ENCODE measurements at places on chromosomes 2 and 18.

DNA sequence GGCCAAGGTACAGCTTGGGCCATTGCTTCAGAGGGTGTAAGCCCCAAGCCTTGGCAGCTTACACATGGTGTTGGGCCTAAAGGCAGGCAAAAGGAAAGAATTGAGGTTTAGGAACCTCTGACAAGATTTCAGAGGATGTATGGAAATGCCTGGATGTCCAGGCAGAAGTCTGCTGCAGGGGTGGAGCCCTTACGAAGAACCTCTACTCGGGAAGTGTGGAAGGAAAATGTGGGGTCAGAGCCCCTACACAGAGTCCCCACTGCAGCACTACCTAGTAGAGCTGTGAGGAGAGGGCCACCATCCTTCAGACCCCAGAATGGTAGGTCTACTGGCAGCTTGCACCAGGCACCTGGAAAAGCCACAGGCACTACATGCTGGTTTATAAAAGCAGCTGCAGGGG, 124.2 kb downstream of the RPIA start:
- no peak overlapping the region for H3K27ac ChIP-seq
- no peak for DNase-seq
- no peaks in the 10 kb centered on the region for H3K36me3 ChIP-seq
- peaks cover under 1% of the 10 kb centered on the region for H3K27me3 ChIP-seq

- no peak overlapping the region for H3K27ac ChIP-seq
- H3K27me3 ChIP-seq, result peaks cover 3% of the 10 kb centered on the region
- no peak overlapping the region for H3K4me3 ChIP-seq
Observed at GRCh38 chr2:56582570-56582969, 398.8 kb downstream of the CCDC85A start.

DNA sequence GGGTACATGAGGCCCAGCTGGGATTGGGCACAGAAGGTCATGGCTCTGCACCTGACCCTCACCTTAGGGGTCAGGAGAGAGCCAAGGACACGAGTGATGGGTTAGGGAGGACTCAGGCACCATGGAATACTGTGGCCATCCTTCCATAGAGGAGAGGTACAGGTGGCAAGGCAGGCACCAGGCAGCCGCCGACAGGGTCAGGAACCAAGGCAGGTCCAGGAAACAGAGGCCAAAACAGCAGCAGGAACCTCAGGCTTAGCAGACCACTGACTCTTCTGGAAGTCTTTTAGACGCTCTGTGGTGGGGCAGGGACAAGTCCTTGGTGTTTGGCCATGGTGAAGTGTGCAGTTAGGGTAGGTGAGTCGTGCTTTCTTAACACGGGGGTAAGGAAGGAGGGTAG, 128.0 kb downstream of the NEDD4L start:
- peaks cover 36% of the 10 kb centered on the region for H3K36me3 ChIP-seq
- H3K27me3 ChIP-seq, result no peaks in the 10 kb centered on the region
- peaks cover 29% of the 10 kb centered on the region for H3K4me1 ChIP-seq
- no peak overlapping the region for H3K27ac ChIP-seq

GRCh38 chr2:6793913-6794312, 71.8 kb downstream of the CMPK2 start:
- no peak for DNase-seq
- H3K27ac ChIP-seq, result no peak overlapping the region
- peaks cover 21% of the 10 kb centered on the region for H3K27me3 ChIP-seq
- H3K4me3 ChIP-seq, result no peak overlapping the region

- DNase-seq, result peak; percentile 30
- peaks cover 6% of the 10 kb centered on the region for H3K27me3 ChIP-seq
- no peak overlapping the region for H3K27ac ChIP-seq
- peaks cover 52% of the 10 kb centered on the region for H3K4me1 ChIP-seq
Observed at GRCh38 chr18:37335409-37335736, 230.2 kb downstream of the CELF4 start.

- H3K27ac ChIP-seq, result no peak overlapping the region
- DNase-seq, result no peak
- H3K4me3 ChIP-seq, result no peak overlapping the region
- peaks cover 24% of the 10 kb centered on the region for H3K4me1 ChIP-seq
- H3K27me3 ChIP-seq, result peaks cover 9% of the 10 kb centered on the region
Observed at GRCh38 chr2:68125821-68126220, 31.9 kb upstream of the PNO1 start.

All from nephron progenitor cell (in vitro differentiated cells).